ENCODE measurements at places on chromosomes 3 and 15.

DNA sequence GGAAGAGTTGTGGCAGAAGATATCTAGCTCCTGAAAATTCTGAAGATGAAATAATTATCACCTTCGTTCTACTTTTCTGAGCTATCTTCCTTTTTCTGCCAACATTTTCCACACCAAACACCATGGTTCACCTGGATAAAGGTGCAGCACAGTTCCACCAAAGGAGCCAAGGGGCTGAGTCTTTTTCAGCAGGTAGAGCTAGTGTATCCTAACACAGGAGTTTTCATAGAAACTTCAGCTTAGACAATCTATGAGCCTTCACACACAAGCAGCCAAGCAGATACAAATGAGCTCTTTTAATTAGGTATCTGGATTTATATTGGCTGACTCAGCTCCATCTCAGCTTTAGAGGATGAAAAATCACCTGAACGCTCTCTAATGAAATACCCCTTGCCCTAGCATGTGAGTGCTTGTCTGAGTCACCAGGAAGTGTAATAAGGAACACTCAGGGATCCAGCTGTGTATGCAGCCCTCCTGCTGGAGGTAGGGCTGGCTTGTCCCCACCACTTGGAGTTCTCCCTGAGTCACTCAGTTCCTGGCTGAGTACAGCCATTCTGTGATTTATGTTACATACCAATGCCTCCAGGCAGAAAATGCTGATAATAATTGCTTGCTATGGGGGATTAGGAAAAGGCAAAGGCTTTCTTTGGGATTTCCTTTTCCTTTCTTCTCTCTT, 385.7 kb downstream of the LSAMP start:
- peak; percentile 54 for DNase-seq

GRCh38 chr3:140593766-140594165, 84.1 kb upstream of the TRIM42 start:
- no peak for DNase-seq

GRCh38 chr15:89141885-89142284, 53.6 kb downstream of the ABHD2 start:
- DNase-seq = no peak

DNA sequence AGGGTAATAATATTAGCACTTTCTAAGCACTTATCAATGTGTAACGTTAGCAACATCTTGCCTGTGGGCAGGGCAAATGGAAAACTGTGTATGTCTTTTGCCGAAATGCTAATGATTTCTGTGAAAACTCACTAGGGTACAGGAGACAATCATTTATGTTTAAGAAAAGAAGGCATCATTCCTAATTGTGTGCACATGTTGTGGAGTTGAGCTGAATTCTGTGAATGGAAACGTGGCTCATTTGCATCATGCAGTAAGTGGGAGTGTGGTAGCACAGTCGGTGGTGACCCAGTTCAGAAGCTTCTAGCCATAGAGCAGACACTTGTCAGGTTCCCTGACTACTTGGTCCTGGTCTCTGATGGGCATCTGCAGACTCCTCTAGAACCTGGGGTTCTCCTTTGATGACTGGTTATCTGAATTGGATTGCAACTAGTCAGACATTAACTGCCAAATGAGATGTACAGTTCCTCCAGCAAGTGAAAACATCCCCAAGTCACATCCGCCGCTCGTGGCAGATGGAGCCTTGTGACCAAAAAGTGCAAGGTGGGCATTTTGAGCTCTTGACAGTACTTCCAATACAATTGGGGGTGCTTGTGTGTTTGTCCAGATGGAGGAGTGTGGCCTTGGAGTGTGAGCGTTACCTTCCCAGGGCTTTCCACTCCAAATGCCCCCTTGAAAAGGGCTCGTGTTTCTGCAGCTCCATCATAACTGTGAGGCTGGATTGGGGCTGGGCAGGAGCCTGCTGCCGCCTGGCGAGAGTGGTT, 21.5 kb downstream of the MRPS25 start:
- no peak for DNase-seq

DNA sequence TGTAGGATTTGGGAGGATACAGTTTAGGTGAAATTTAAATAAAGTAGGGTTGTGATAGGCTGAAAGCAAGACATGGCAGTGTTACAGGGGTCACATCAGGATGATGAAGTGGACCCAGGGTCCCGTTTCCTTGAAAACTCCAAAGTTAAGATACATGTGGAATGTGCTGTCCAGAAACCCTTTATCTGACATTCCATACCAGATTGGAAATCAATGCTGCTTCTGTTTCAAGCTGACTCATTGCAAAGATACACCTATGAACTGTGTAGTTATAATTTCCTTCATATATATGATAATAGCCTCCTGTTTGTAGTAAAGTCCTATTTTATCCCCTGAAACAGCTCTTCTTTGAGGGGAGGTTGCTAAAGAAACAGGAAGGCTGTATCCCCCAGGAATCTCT, 71.0 kb upstream of the NR2E3 start:
- no peak for DNase-seq

GRCh38 chr3:105368566-105369499, 2.1 kb downstream of the ALCAM start:
- DNase-seq = no peak

GRCh38 chr3:186213946-186214345, 105.1 kb upstream of the ETV5 start:
- no peak for DNase-seq

DNA sequence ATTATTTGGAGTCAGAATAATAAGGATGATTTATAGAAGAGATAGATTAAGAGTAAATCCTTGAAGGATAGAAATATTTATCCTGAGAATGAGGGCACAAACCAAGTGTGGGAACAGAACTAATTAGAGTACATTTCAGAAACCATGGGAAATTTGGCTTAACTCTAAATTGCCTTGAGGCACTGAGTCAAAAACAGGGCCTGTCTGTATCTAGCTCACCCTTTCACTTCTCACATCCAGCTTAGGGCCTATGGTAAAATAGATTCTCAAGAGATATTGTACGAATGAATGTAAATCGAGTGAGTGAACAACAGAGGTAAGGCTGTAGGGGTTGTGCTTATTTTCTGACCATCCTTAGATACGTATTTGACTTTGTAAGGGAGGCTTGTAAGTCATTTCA, 586.1 kb upstream of the DPPA4 start:
- DNase-seq = no peak

GRCh38 chr3:58573640-58574039, 3.6 kb downstream of the FAM107A start:
- DNase-seq = no peak

DNA sequence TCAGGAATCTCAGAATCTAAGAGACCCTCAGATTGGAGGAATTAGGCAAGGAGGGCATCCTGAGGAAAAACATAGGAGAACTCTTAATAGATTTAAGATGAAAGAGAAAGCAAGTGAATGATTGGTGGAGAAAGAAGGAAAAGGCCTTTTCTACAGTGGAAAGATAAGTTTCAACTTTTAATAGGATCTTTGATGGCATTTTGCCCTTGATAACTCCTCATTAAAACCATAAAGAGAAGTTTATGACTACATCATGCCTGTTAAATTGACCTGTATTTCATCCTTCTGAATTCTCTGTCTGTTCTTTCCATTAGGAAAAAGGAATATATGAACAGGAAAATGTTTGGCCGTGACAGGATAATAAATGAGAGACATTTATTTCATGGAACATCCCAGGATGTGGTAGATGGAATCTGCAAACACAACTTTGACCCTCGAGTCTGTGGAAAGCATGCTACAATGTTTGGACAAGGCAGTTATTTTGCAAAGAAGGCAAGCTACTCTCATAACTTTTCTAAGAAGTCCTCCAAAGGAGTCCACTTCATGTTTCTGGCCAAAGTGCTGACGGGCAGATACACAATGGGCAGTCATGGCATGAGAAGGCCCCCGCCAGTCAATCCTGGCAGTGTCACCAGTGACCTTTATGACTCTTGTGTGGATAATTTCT, 30.1 kb downstream of the TIPARP start:
- DNase-seq = no peak

DNA sequence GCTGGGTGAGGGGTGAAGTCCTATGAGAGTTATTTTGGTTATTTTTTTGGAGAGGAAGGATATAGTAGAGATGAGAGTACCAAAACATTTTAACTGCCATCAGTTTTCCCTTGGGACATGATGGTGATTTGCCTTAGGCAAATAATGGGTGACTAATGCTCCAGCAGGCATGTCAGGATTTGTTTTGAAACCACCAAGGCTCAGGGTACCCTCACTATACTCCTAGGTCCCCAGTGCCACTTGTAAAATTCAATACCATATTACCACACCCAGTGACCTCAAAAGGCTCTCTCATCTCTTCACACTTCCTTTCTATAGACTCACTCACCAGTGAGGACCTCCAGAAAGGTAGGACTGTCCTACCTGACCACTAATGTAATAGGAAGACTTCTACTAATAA, 83.6 kb downstream of the WDR72 start:
- DNase-seq = no peak

GRCh38 chr15:50676799-50677483, 9.7 kb downstream of the TRPM7 start:
- peak; percentile 17 for DNase-seq

- no peak for DNase-seq
These were observed 317.0 kb downstream of the OCA2 start for GRCh38 chr15:27782125-27782524.

DNA sequence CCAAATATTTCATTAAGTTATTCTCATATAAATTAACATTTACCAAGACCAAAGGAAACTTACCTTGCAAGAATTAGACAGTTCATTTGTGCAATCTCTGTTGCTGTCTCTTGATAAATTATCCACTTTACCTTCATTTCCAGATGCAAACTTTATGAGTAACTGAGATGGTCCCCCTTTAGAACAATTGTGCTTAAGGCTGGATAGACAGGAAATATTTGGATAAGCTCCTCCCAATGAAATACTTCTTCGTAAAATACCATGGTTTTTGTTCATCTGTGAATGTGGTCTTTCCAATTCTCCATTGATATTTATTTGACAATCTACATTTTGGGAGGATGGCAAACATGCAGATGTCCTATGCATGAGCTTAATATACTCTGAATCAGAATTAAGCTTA, 78.2 kb downstream of the NEDD4 start:
- DNase-seq = no peak

DNA sequence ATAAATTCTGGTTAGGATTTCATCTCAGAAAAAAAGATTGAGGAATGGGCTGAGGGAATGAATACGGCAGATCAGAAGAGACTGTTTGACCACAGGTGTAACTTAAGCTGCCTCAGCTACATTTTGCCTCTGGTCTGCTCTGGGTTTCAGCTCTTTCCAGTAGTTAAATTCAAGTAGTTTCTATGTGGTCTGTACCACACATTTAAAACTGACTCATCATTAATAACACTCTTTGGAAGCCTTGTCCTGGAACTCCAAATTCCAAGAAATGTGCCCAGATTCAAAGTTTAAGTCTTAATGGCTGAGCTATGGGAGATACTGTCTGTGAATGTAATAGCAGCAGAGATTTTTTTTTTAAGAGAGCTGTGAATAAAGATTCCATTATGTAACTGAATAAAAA, 133.1 kb upstream of the IGSF10 start:
- peak; percentile 4 for DNase-seq

GRCh38 chr3:99637016-99637367, 1.4 kb upstream of the COL8A1 start:
- DNase-seq = no peak

DNA sequence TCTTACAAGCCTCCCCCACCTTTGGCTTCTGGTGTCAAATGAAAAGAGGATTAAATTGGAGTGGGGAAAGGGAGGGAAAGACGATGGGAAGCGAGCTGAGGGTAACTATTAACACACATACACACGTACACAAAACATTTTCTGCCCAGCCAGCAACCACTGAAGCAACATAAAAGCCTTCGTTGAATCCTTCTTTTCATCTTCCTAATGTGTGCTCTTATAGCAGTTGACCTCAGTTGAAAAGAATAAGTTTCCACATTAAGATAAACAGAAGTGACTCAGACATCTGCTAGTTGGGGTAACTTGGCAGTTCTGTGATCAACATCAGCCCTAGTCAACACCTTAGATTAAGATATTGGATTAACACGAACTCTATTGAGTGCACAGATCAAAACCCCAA, 558.5 kb downstream of the MECOM start:
- peak; percentile 20 for DNase-seq

- DNase-seq = no peak
These were observed 25.5 kb downstream of the KCNAB1 start for GRCh38 chr3:156145866-156146265.

- DNase-seq = no peak
These were observed 95.6 kb downstream of the RAB11A start for GRCh38 chr15:65964792-65965433.

DNA sequence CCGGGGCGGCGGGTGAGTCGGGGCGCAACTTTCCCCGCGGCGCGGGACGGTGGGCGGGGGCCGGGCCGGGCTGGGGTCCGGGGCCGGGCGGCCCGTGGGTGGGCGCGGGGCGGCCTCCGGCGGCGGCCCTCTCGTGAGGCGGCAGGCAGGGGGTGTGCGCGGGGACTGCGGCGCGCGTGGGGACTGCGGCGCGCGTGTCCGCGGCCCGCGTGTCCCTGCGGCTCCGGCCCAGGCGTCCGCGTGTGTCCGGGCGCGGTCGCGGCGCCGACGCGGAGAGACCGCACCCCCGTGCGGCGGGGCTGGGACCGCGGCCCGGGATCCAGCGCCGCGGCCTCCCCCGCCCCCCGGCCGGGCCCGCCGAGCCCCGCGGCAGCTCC, 349 bp downstream of the PLXNA1 start:
- DNase-seq = peak; percentile 74

DNA sequence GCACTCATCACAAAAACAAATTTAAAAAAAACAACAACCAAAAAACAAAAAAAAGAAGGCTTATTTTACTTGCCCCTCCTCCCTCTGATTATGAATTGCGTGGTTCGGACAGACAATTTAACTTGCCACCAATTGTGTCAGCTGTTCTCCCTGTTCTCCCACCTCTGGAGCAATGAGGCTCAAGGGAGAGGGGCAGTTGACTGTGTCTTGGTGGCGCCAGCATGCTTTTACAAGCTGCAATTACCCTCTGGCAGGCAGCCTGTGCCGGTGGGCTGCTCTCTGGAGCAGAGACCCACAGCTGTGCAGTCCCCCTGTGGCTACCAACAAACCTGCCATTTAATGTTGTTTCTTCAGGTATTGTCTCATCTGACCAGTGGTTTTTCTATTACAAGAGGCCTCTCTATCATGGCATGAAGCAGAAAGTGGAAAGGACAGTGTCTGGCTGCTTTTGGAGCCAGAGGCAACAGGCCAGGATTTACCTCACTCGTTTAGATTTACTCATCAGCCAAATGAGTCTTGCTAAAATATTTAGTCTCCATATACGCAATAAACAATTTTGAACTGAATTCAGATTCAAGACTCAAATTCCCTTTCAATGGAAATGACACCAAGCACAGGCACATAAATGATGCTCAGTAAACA, 192.0 kb upstream of the TPRG1 start:
- DNase-seq = no peak

All from AG08396 (cell line).